NCI-H2081 (cell line): ENCODE measurements at places on chromosomes 7 and 10.
A peak's percentile ranks its signal among the peaks of the same experiment; 100 is the strongest.

GRCh38 chr10:45058580-45058979, 57.9 kb downstream of the ZNF22 start:
- no peak for DNase-seq

DNA sequence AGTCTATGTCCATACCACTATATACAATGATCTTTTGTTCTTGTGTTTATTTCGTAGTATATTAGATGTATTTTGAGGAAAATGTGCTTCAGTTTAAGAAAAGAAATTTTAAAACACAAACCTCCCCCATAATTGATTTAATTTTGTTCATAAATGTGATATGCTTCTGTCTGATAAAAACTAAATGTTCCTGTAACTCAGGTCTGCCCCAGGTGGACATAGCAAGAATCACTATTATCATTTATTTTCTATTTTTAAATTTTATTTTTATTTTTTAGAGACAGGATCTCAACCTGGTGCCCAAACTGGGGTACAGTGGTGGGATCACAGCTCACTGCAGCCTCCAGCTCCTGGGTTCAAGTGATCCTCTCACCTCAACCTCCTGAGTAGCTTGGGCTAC, 43.2 kb downstream of the BEND7 start:
- no peak for DNase-seq

- peak; percentile 7 for DNase-seq
Observed at GRCh38 chr10:13712837-13713581, 126.2 kb downstream of the PRPF18 start.

GRCh38 chr10:131016556-131016955, 295.0 kb downstream of the TCERG1L start:
- no peak for DNase-seq

DNA sequence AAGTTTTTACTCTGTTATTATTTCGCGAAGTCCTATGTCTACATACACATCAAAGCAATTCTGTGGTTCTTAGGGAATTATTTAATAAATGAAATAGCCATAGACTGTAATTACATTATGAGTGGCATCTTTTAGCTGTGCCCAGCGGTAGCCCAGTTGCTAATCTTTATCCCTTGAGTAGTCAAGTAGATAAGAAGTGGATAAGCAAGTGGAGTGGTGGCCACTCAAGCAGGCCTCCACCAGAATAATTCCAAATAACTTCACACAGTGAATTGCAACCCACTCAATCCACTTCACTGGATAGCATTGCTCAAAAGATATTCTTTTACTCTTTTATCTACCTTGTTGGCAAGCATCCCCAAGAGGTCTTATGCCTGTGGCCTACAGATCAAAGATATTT, 349.7 kb downstream of the AUTS2 start:
- no peak for DNase-seq

GRCh38 chr7:42700406-42701327, 211.2 kb downstream of the C7orf25 start:
- no peak for DNase-seq

GRCh38 chr7:76357475-76358010, 1.2 kb downstream of the YWHAG start:
- DNase-seq, result no peak

DNA sequence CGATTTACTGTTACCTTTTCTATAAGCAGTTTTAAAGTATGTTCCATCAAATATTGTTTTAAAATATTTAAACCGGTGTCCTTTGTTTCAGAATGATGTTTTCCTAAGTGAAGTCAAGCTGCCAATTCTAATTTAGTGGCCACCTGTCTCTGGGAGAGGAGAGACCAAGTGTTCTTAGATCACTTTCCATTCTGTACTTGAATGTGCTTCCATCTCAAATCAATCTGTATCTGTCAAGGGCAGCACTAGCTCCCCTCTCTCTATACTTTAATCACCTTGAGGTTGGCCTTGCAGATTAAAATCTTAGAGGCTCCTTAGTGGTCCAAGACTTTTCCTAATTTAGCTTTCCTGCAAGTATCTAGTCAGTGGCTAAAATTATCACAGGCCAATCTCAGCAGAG, 49.6 kb downstream of the LGI1 start:
- no peak for DNase-seq

GRCh38 chr10:49611816-49612512, 1.9 kb downstream of the SLC18A3 start:
- DNase-seq, result no peak

- DNase-seq, result no peak
Observed at GRCh38 chr10:132346806-132347205, 14.8 kb downstream of the LRRC27 start.

DNA sequence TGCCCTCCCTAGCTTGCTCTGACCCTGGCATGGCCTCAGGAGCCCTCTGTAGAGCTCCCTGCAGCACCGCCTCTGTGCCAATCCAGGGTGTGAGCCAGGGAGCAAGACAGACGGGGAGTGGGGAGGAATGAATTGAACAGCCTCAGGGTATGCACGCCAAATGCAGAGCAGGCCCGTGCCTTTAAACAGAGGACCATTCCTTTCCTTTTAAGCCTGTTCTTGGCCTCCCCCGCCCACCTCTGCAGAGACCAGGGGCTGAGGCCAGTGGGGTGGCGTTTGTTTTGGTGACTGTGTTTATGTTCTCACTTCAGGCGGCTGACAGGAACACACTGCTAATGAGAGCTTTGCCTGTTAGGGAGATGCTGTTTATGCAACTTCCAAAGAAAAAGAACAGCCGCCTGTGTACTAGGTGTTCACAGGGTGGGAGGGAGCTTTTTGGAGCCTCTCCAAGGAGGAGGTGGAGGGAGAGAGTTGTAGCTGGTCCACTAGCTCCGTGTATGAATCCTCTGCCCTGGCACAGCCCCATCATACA, 528.1 kb upstream of the DPP6 start:
- peak; percentile 50 for DNase-seq

- DNase-seq, result no peak
Observed at GRCh38 chr10:79277579-79278269, 69.5 kb upstream of the PPIF start.

DNA sequence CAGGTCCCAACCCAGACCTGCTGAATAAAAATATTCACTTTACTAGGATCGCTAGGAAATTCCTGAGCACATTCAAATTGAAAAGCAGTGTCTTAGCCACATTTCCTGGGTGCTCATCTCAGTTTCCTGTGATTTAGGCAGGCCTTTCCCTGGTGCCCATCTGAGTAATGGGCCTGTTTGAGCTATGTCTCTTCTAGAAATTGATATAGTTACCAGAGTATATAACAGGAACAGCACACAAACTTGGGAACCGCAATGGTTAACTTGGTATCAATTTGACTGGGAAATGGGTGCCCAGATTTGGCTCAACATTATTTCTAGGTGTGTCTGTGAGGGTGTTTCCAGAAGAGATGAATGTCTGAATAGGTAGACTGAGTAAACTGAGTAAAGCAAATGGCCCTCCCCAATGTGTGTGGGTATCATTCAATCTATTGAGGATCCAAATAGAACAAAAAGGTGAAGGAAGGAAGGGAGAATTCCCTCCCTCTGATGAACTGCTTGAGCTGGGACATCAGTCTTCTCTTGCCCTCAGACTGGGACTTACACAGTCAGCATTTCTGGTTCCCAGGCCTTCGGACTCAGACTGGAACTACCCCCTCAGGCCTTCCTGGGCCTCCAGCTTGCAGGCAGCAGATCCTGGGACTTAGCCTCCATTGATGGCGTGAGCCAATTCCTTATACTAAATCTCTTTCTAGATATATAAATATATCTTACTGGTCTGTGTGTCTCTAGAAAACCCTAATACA, 99.1 kb downstream of the CCDC71L start:
- no peak for DNase-seq

DNA sequence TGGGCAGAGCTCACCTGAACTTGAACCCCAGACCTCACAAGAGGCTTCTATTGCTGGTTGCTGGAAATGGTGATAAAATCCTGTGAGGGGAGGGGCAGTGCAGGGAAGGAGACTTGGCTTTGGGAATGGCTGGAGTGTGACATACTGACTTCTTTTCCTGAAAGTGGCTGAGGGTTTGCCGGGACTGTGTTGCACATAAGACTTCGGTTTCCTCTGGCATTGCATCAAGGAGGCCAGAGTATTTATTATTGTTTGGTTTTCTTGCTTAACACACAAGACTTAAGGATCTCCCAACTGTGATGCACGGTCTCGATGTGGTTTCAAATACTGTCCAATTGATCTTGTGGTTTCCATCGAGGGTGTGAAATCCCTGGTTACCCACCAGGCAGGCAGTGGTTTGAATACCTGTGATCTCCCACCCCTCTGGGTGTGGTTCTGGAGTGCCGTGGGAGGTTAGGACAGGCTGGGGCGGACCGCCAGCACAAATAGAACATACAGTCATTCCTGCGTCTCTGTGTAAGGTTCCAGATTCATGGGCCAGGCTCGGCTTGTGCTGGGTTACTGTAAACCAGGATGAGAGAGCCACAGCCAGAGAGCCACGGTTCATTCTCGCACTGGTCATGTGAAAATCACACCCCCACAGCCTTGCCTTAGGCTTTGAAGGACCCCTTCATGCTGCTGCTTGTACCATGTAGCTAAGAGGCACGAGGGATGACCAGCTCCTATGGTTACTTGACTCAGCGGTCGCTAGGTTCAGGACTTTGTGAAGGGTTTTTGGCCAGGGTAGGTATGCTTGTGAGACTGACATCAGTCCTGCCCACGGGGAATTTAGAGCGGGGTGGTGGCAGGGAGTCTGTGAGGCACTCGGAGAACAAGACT, 39.2 kb downstream of the WBP1L start:
- DNase-seq, result no peak

GRCh38 chr10:119087271-119087882, 6.8 kb upstream of the EIF3A start:
- DNase-seq, result no peak

DNA sequence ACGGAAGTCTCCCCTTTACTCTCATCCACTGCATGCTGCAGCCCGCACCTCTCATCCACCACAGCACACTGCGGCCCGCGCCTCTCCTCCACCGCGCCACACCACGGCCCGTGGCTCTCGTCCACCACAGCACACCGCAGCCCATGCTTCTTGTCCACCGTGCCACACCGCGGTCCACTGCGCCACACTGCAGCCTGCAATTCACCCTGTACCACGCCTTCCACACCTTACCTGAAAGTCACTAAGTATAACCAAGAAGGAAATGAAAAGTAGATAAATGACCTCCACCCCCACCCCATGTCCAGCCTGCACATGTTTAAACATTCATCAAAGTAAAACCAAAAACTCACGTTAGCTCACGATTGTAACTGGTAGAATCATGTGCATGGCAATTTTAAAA, 176.1 kb downstream of the DIP2C start:
- DNase-seq, result no peak

DNA sequence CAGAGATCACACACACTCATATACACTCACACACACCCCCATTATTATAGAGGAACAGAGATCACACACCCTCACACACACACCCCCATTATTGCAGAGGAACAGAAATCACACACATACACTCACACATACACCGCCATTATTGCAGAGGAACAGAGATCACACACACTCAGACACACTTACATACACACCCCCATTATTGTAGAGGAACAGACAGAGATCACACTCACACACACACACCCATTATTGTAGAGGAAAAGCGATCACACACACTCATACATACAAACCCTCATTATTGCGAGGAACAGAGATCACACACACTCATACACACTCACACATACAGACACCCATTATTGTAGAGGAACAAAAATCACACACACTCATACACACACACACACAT, 239.0 kb downstream of the BUB3 start:
- DNase-seq, result no peak

- DNase-seq, result no peak
Observed at GRCh38 chr7:100093925-100094486, 5.2 kb downstream of the COPS6 start.

GRCh38 chr10:94355841-94356240, 6.9 kb downstream of the NOC3L start:
- no peak for DNase-seq

DNA sequence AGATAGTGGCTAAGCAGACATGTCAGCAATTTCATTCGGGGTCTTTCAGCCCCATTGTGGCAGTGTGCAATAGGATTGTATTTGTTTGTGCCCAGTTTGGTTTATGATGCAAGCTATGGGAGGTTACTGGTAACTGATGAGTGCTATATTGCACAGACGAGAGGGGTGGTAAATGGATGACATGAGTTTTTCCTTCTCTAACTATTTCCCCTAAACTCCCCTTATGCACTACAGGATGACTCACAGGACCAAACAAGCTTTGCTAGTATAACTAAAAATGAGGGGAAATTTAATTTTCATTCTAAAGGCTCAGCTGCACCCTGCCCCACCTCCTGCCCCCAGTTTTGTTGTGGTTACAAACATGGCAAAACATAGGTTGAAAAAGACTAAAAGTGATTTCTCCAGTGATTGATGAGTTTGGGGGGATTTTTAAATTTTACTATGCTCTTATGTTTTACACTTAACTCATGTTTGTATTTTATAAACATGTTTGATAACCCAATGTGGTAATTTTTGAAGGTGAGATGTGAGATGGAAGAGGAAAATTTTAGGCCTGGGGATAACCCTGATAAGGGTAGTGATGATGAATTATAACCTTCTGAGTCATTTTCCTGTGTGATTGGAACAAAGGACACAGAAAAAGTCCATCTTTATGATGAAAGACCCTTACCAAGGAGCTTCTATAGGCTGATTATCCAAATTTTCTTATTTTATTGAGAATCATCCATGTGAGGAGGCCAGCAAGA, 60.8 kb upstream of the NAMPT start:
- no peak for DNase-seq
